ENCODE measurements at places on chromosomes 5 and 9.
A peak's percentile ranks its signal among the peaks of the same experiment; 100 is the strongest.

DNA sequence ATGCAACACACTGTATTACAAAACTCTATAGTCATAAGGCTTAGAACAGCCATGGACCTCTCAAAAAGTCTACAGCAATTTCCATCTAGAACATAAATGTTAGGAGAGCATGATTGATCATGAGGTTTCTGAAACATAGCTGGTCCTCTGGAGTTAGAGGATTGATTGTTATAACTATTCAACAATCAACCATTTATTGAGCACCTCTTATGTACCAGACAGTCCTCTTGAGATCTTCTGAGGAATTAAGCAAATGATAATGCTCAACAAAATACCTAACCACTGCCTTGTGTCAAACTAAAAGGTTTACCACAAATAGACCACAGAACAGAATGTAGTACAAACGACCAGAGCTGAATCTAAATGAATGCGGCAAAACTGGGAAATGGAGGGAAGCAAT lies 3.4 kb upstream of the AGTPBP1 start:
- H3K27ac ChIP-seq, result no peak overlapping the region
- H3K4me3 ChIP-seq, result no peak overlapping the region
- DNase-seq, result no peak
- H3K4me1 ChIP-seq, result no peaks in the 10 kb centered on the region
- H3K27me3 ChIP-seq, result peaks cover 13% of the 10 kb centered on the region
- no peaks in the 10 kb centered on the region for H3K36me3 ChIP-seq

DNA sequence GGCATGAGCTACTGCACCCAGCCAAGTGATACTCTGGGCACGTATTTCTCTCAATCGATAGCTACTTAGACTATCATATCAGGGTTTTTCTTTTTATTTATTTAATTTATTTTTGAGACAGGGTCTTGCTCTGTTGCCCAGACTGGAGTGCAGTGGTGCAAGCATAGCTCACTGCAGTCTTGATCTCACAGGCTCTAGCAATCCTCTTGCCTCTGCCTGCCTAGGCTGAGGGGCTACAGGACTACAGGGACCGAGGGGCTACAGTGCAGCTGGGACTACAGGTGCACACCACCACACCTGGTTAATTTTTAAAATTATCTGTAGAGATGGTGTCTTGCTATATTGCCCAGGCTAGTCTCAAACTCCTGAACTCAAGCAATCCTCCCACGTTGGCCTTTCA lies 20.3 kb upstream of the ANKHD1 start:
- no peak overlapping the region for H3K27ac ChIP-seq
- no peaks in the 10 kb centered on the region for H3K36me3 ChIP-seq
- no peaks in the 10 kb centered on the region for H3K4me1 ChIP-seq
- no peaks in the 10 kb centered on the region for H3K27me3 ChIP-seq
- no peak for DNase-seq

DNA sequence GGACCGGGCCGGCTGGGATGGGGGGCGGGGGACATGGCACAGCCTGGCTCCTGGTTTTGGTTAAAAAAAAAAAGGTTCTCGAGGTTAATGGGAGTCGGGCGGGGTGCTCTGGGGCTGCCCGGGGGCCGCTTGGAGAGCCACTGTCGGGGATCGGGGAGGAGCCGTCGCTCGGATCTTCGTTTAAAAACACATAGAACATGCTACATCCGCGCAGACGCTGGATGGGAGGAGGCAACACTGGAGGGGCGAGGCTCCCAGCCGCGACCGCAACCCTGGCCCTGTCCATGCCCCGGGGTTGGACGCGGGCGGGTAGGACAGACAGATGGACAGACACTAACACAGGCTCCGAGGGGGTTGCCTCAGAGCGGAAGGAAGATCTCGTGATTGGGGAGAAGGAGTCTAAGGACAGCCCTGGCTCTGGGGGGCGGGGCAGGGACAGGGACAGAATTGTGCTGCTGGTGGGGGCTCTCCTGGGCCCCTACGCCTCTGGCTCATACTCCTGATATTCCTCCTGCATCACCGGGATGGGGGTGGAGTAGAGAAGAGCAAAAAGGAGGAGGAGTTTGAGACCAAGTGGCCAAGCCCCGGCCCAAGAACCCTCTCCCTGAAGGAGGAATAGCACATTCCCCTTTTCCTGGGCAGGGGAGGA lies 9.9 kb downstream of the SNCB start:
- no peak overlapping the region for H3K27ac ChIP-seq
- DNase-seq, result no peak
- peaks cover 27% of the 10 kb centered on the region for H3K4me1 ChIP-seq
- H3K4me3 ChIP-seq, result no peak overlapping the region
- H3K27me3 ChIP-seq, result peaks cover 11% of the 10 kb centered on the region
- no peaks in the 10 kb centered on the region for H3K36me3 ChIP-seq

- peaks cover 47% of the 10 kb centered on the region for H3K4me1 ChIP-seq
- DNase-seq, result no peak
- H3K27ac ChIP-seq, result no peak overlapping the region
- no peaks in the 10 kb centered on the region for H3K36me3 ChIP-seq
These were observed 32.7 kb downstream of the LNPEP start for GRCh38 chr5:96968614-96969013.

DNA sequence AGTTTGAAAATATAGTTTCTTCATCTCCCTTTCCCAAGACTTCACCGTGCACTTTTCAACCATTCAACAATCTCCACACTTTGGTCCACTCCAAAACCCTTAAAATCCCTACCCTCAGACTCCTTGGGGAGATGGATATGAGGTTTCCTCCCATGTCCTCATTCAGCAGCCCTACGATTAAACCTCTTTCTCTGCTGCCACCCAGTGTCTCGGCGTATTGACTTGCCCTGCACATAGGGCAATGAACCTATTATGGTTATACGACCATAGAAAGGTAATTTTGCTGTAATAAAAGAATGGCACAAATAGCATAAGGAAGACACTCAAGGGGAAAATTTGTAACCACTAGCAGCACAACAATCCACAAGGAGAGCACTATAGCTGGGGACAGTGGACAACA lies 803.5 kb downstream of the TLE1 start:
- no peak overlapping the region for H3K27ac ChIP-seq
- no peaks in the 10 kb centered on the region for H3K27me3 ChIP-seq
- H3K4me3 ChIP-seq, result no peak overlapping the region
- no peaks in the 10 kb centered on the region for H3K4me1 ChIP-seq
- no peak for DNase-seq

GRCh38 chr9:71687676-71688075 lies 80.6 kb downstream of the CEMIP2 start:
- no peak overlapping the region for H3K4me3 ChIP-seq
- no peak overlapping the region for H3K27ac ChIP-seq
- H3K36me3 ChIP-seq, result no peaks in the 10 kb centered on the region
- no peaks in the 10 kb centered on the region for H3K4me1 ChIP-seq

DNA sequence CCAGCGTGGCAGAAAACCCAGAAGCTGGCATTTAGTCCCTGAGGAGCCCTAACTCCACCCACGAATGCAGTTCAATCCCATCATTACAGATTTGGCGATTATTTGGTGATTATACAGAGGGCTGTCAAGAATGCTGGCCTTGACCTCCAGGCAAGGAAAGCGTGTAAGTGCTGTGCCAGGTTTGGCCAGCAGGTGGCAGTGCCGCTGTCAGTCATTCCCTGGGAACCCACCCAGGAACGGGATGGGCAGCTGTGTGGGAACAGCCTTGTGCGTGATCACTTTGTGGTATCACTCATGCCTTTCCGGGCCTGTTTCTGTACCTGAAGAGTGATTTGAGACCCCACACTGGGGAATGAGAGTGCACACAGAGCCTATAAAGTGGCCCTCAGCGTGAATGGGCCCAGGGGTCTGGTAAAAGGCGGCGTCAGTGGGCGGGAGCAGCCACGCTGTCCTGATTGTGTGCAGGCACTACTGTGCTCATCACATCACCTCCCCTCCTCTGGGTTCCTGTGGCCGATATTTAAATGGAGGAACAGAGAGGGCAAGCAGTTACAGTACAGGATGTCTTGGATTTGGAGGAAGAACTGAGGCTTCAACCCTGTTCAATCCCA lies 215.6 kb downstream of the ROR2 start:
- no peaks in the 10 kb centered on the region for H3K36me3 ChIP-seq
- peak; percentile 7 for DNase-seq
- H3K4me3 ChIP-seq, result no peak overlapping the region
- peaks cover 15% of the 10 kb centered on the region for H3K4me1 ChIP-seq
- H3K27ac ChIP-seq, result no peak overlapping the region
- H3K27me3 ChIP-seq, result no peaks in the 10 kb centered on the region

DNA sequence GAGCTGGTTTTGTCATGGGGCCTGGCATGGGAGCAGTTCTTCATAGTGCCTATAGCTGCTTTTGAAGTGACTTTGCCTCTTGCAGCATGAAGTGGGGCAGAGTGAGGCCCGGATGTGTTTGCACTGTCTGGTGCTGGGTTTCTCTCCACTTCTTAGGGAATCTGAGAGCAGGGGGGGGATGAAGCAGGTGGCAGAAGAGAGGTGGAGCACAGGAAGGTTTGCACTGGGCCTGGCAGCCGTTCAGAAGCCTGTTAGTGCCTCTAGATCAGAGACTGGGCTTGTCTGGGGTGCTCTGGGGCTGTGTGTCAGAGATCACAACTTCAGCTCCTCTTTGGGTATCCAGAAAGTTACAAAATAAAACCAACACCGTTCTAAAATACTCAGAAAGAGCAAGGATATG lies 18.4 kb downstream of the USP20 start:
- H3K27ac ChIP-seq, result no peak overlapping the region
- H3K4me1 ChIP-seq, result no peaks in the 10 kb centered on the region
- no peak for DNase-seq
- no peak overlapping the region for H3K4me3 ChIP-seq
- H3K36me3 ChIP-seq, result no peaks in the 10 kb centered on the region

DNA sequence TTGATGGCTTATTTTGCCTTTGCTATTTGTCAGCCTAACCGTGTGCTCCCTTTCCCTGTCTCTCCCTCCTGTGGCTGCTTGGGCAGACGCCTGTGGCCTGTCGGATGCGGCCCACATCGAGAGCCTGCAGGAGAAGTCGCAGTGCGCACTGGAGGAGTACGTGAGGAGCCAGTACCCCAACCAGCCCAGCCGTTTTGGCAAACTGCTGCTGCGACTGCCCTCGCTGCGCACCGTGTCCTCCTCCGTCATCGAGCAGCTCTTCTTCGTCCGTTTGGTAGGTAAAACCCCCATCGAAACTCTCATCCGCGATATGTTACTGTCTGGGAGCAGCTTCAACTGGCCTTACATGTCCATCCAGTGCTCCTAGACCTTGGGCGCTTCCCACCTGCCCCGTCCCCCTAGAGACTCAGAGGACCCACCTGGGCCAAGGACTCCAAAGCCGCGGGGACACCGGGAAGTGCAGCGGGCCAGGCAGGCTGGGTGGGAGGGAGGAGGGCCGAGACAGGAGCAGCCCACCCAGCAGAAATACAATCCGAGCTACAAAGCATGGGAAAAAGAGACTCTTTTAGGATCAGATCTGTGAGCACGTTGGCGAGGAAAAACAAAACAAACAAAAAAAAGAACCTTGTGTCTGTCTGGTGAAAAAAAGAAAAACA lies 10.6 kb downstream of the NR2F1 start:
- H3K27me3 ChIP-seq, result no peaks in the 10 kb centered on the region
- no peak overlapping the region for H3K4me3 ChIP-seq
- H3K27ac ChIP-seq, result no peak overlapping the region
- H3K4me1 ChIP-seq, result peaks cover 22% of the 10 kb centered on the region

GRCh38 chr5:105565531-105565930 lies 2002.9 kb upstream of the NUDT12 start:
- H3K27ac ChIP-seq, result no peak overlapping the region
- no peak overlapping the region for H3K4me3 ChIP-seq
- no peak for DNase-seq

DNA sequence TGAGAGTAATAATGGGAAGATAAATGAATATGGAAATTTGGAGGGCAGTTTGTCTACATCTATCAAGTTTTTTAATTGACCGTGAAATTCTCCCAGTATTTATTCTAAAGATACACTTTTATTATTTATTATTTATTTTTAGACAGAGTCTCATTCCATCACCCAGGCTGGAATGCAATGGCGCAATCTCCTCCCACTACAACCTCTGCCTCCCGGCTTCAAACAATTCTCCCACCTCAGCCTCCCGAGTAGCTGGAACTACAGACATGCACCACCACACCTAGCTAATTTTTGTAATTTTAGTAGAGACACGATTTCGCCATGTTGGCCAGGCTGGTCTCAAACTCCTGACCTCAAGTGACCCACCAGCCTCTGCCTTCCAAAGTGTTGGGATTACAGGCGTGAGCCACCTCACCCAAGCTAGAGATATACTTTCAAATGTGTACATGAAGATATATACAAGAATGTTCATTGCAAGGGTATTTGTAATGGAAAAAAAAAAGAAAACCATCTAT lies 97.7 kb upstream of the SLC12A2 start:
- H3K27ac ChIP-seq, result no peak overlapping the region
- DNase-seq, result no peak
- H3K4me3 ChIP-seq, result no peak overlapping the region

DNA sequence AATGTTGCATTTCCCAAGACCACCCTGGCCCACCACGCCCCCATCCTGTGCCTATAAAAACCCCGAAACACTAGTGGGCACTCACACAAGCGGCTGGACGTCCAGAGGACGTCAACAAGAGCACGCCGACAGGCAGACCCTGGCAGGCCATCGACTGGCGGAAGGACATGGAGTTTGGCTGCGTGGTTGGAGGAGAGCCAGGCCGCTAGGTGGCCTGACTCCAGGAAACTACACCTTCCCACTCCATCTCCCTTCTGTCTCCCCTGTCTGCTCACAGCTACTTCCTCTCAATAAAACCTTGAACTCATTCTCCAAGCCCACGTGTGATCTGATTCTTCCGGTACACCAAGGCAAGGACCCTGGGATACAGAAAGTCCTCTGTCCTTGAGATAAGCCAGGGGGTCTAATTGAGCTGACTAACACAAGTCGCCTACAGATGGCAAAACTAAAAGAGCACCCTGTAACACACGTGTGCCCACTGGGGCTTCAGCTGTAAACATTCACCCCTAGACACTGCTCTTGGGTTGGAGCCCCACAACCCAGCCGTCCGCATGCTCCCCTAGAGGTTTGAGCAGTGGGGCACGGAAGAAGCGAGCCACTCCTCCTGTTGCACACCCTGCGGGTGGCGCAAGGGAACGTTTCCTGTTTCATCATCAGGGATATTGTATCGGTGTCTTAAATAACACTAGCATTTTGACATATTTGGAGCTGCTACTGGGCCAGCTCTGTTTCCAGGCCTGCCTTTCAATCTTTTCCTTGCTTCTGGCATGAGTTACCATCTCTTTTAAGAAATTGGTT lies 54.5 kb upstream of the TAF11L2 start:
- H3K4me1 ChIP-seq, result no peaks in the 10 kb centered on the region
- no peak overlapping the region for H3K27ac ChIP-seq
- DNase-seq, result no peak
- H3K4me3 ChIP-seq, result no peak overlapping the region
- no peaks in the 10 kb centered on the region for H3K36me3 ChIP-seq
- H3K27me3 ChIP-seq, result no peaks in the 10 kb centered on the region

- H3K4me1 ChIP-seq, result no peaks in the 10 kb centered on the region
- H3K4me3 ChIP-seq, result no peak overlapping the region
- no peaks in the 10 kb centered on the region for H3K36me3 ChIP-seq
- no peaks in the 10 kb centered on the region for H3K27me3 ChIP-seq
- H3K27ac ChIP-seq, result no peak overlapping the region
These were observed 159.8 kb upstream of the MVB12B start for GRCh38 chr9:126166866-126167265.
